ENCODE measurements at places on chromosomes 7 and 10.

GRCh38 chr10:76887223-76888010 lies 750.2 kb downstream of the KCNMA1 start:
- DNase-seq, result no peak

- no peak for DNase-seq
Measured at GRCh38 chr7:84182301-84182700, 12.3 kb downstream of the SEMA3A start.

DNA sequence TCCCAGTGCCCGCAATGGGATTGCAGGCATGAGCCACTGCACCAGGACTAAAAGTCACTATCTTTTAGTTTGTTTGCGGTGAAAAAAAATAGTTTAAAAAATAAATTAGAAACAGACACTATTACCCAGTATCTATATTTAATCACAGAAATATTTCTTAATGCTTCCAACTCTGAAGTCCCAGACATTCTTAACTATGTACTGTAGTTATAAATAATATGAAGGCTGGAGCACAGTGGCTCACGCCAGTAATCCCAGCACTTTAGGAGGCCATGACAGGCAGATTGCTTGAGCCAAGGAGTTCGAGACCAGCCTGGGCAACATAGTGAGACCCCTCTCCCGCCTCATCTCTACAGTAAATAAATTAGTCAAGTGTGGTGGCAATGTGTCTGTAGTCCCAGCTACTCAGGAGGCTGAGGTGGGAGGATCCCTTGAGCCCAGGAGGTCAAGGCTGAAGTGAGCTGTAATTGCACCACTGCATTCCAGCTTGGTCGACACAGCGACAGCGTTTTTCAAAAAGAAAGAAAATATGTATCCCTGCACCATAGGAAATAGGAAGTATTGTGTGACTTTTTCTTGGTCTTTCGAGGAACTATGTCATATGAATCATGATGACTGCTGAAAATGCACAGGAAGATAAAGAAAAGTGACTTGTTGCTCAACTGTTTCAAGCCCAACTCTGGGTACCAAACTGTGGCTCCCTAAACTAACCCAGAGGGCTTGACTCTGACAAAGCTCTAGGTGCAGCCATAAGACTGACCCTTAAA lies 74.9 kb upstream of the STEAP1B start:
- no peak for DNase-seq

DNA sequence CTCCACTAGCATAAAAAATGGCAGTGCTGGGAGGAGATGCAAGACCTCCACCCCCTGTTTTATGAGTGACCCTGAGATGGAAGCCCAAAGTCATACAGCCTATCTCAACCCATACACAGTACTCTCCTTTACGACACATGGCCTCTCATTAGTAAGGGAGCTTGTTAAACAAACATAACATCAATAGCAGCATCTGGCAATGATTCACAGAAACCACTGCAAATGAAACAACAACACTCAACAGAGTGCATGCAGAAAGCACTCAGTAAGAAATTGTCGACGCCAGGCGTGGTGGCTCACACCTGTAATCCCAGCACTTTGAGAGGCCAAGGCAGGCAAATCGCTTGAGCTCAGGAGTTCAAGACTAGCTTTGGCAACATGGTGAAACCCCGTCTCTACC lies 27.5 kb upstream of the FIGNL1 start:
- no peak for DNase-seq

DNA sequence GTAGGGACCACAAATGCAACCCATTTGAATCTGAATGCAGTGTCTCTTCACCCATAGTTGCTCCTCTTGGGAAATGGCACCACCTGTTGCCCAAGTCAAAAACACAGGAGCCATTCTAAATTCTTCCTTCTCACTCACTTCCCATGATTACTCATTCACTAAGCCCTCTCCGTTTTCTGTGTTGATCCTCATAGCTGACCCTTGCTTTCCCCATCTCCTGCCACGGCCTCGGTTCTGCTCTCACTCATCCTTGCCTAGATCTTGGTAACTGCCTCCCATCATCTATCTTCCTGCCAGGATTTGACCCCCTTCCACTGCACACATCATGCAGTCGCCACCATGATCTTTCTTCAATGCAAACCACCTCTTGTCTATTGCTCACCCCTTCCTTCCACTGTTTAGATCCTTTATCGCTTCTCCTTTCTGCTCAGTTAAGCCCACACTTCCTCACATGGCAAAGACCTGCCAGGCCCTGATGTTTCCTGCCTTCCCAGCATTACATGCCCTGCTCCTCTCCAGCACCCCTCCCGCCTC lies 19.0 kb upstream of the CPN1 start:
- DNase-seq, result no peak

DNA sequence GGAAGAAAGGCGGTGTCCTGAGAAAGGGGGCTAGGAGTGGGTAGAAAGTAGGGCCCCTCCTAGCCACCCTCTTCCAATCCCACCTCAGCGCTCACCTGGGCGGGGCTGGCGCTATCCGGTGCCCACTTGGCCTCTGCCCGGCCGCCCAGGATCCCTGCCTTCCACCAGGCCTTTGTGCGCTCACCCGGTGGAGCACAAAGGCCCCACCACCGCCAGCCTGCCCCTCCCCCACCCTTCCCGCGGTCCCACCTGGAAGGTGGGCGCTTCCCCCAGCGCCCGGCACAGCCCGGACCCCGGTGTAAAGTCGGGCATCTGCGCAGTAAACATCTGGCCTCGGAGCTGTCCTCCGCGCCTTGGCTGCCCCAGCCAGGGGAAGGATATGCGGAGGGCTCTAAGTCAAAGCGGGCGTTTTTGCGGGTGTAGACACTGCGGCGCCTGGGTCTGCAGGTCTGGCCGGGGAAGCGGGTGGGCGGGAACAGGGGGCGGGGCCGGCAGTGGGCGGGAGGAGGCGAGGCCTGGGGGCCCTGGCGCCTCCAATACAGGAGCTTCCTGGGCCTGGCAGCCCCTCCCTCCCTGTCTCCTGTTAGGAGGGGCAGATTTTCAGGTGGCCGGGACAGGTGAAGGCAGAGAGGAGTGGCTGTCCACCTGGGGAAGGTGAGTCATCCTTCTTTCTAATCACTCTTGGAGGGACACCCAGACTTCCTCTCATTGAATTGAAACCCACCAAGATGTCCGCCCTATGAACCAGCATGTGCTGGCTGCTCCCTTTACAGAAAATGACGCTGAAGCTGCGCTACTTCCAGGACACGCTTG lies 49.3 kb downstream of the PNLIPRP2 start:
- no peak for DNase-seq

DNA sequence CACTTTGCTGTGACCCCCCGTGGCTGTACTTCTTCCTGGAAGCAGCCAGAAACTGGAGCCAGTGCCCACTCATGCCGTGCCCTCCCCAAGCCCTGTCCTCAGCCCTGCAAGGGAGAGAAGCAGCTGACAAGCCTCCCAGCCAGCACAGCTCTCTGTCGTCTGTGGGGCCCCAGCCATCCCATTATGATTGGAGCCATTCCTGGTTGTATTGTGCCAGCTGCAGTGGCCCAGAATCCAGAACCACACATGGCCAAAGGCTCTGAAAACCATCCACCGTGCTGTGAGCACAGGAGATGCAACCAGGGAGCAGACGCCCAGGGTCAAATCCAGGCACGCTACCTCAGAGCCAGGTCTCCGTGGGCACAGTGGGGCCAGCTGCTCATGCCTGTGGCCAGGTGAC lies 18.7 kb downstream of the GRID2IP start:
- DNase-seq, result no peak

DNA sequence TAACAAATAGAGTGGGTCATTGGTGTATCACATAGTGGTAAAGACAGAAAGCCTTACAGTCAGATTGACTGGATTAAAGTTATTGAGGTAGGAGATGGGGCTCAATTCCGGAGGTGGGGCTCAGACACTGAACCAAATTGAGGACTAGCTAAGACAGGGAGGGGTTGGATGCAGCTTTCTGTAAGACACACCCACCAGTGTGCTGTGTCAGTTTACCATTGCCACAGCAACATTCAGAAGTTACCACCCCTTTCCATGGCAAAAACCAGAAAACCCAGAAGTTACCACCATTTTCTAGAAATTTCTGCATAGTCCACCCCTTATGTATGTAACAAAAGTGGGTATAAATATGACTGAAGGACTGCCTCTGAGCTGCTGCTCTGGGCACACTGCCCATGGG lies 167.6 kb upstream of the TMEM72 start:
- no peak for DNase-seq

DNA sequence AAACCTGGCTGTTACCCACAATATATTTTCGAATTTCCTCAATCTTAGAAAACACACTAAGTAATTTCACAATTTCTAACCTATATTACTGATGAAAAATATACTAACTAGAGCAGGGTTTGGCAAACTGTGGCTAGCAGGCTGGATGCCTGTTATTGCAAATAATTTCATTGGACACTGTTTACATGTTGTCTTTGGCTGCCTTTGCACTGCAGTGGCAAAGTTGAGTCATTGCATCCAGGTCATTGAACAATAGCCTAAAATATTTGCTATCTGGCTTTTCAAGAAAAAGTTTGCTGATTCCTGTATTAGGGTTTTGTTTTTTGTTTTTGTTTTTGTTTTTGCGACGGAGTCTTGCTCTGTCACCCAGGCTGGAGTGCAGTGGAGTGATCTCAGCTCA lies 47.2 kb downstream of the KIF11 start:
- peak; percentile 10 for DNase-seq

- DNase-seq, result no peak
Measured at GRCh38 chr7:132760866-132761265, 184.6 kb upstream of the PLXNA4 start.

GRCh38 chr7:106472741-106473140 lies 188.0 kb upstream of the NAMPT start:
- DNase-seq, result no peak

DNA sequence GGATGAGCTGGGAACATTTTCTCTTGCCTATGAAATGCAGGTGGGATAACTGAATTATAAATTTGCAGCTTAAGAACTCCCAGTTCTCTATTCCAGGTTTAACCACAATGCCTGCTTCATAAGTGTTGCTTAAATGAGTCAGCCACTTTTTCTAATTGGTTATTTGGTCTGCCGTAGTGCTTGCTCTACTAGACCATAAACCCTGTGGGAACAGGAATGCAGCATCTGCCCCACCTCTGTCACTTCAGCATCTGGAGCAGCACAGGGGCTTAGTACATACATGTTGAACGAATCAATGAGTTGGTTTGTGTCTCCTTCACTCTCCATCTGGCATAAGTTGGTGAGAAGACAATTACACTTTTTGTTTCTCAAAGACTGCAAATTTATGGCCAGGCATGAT lies 95.2 kb upstream of the PTER start:
- no peak for DNase-seq

DNA sequence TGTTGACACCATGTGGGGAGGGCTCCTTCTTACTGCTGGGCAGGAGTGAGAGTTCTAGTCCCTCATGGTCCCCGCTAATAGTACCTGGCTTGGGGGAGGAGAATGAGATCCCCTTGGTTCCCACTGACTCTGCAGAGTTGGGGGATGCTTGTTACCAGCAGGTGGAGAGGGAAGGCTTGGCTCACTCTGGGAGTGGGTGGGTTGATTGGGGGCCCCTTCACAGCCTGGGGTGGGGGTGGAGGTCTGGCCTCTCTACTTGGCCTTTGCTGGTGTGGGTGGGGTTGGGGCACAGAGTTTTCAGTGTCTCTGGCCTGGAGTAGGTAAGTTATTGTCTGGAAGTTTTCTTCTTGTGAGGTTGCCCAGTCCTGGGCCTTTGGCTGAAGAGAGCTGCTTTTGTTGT lies 31.9 kb downstream of the ADCY1 start:
- no peak for DNase-seq

DNA sequence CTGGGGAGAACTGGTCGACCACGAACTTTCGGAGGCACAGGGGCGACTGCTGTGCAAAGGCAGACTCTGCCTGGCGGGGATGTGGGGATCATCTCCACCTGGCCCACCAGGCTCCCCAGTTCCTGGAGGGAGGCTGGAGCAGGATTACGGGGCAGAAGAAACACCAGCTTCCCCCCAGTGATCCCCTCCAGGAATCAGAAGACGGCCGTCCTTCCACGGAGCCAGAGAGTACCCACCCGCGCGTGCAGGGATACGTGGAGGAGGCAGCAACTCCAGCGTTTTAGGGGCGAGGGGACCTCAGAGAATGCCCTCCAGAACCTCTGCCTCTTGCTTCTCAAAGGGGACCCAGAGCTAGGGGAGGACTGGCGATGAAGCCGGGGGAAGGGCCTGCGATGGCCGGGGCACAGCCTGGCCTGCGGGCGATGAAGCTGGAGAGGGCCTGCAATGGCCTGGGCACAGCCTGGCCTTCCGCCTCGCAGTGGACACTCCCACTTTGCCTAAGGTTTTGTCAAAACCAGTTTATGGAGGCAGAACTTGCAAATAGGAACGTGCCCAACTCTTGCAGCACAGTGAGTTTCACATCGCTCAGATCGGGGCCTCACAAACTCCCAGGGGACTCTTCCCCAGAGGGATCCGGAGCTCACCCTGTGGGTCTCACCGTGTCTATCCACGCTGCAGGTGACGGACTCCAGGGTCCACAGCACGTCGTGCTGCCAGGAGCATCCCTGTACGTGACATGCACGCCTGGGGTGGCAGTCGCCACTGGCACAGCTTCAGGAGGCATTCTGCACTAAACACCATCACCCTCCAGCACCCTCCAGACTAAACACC lies 77.9 kb upstream of the PDGFA start:
- no peak for DNase-seq

DNA sequence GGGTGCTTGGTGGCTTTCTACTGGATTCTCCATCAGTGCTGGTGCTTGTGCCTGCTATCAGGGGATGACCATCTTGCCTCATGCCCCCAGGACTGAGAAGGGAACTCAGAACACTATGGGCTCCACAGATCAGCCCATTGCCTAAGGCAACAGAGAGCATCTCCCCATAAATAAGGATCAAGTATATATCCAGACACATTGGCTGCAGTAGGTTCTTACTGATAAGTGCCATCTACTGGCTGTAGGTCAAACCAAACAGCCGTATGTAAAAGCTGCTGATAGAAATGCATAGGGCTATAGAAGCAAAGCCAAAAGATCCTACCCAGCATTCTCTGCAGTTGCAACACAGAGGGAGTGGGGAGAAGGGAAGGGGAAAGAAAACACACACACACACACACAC lies 153.7 kb downstream of the CDK14 start:
- DNase-seq, result no peak

DNA sequence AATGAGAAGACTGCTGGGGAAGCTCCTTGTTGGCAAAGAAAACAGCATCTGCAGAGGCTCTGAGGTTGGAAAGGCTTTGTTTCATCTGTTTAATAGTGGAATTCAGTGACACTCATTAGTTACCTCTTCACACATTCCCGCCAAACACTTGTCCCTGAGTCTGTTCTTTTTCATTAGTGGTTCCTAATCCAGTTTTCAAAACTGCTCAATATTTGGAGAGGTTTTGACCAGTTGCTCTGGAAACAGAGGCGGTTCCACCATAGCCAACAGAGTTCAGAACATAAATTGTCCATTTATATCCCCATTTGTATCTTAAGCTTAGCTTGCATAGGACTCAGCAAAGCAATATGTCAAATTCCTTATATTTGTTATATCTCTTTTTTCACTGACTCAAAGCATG lies 754.6 kb downstream of the AUTS2 start:
- no peak for DNase-seq

- DNase-seq, result no peak
Measured at GRCh38 chr7:149456506-149457421, 4.1 kb downstream of the ZNF777 start.

- no peak for DNase-seq
Measured at GRCh38 chr10:34449836-34450235, 365.3 kb downstream of the PARD3 start.
